ENCODE measurements at places on chromosomes 2 and 18. TPM values are rescaled to one million over a fixed set of nuclear protein-coding genes. Genes with fewer than 3 reads are reported as not detected.
A peak's percentile ranks its signal among the peaks of the same experiment; 100 is the strongest.

DNA sequence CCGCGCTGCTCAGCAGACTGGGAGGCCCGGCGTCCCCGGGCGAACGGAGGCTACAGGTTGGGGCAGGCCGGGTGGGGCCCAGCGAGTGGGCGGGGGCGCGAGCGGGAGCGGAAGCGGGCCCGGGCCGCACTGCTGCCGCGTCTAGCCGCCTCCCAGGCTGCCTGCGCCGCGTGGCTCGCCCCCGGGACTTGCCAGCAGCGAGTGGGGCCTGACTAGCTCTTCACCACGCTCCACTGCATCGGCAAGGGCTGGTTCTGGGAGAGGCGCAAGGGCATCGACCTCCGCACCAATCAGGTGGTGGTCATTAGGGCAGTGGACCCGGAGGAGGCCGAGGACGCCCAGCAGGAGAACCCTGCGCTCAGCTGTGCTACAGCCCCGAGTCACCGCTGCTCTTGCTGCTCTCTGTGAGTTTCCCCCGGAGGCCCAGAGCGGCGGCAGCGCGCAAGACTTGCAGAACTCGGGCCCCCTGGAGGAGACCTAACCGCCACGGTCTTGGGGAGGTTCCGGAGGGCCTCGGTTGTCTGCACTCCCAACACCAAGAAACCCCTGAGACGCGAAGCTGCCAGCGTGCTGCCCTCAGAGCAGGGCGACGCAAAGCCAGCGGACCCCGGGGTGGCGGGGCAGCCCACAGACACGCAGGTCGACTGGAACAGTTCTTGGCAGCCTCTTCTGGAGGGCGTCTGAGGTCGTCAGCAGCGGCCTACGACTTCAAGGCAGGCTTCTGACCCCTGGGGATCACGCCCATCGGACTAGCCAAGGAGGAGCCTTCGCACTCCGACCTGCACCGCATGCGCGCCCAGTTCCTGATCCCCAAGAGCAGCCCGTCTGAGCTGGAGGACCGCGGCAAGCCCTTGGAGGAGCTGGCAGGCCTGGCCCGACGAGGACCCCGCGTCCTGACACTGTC, 27.2 kb upstream of the PTPN2 start:
- peak; percentile 91 for ATAC-seq

DNA sequence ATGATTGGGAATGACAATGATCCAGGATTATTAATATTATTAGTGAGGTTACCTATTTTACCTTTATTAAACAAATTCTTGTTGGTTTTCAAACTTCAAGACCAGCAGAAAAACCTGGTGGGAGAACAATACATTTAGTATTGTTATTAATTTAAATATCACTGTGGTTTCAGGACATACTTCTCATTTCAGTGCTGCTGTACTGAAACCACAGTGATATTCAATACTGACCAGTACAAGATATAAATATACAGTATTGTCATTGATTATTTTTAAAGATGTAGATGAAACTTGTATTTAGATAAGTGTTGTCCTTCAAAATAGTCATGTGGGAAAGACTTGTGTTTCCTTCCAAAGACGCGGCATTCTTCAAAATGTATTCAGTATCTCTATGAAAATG, 1047.3 kb upstream of the CELF4 start:
- ATAC-seq: no peak

DNA sequence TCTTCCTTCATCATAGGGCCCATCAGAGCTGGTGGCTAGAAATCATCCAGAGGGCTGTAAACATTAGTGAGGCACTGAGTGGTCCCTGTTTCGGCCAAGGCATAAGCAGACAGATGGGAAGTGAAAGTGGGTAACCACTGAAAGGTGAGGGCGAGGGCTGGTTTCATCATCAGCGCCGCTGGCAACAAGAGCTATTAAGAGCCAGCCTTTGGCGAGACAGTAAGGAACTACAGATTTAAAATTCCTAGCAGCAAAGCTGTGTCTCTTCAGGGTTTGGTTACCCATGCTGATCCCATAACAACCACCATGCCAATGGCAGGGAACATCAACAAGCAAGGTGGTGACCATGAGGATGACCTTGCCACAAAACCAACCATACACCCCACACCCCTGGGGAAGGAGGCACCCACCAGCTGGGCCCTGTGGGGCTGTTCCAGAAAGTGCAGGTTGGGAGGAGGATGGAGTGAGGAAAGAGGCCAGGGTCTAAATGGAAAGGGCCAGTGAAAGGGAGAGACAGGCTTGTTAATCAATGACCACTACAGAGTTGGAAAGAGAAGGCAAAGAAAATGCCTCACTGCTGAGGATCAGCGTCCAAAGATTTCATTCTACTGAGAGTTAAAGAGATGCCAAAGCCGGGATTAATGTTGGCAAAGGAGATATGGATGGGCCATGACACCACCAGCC, 9.0 kb upstream of the SLC20A1 start:
- ATAC-seq: peak; percentile 89

Gene C2orf78
- total RNA-seq: 0.08 TPM

DNA sequence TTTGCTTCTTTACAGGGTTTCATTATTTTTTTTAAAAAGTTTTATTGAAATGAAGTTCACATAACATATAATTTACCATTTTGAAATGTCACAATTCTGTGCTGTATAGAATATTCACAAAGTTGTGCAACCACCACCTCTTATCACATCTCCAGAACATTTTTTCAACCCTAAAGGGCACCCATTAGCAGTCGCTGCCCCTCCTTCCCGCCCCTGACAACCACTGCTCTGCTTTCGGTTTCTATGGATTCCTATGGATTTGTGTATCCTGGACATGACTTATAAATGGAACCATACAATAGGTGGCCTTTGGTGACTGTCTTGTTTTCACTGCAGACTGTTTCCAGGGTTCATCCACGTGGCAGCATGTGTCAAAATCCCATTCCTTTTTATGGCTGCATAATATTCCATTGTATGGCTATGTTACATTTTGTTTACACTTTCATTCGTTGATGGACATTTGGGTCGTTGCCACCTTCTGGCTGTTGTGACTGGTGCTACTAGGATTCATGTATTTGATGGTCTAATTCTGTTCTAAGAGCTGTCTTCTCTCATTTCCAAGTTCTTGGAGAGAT, 52.6 kb downstream of the SH3BP4 start:
- ATAC-seq: no peak

DNA sequence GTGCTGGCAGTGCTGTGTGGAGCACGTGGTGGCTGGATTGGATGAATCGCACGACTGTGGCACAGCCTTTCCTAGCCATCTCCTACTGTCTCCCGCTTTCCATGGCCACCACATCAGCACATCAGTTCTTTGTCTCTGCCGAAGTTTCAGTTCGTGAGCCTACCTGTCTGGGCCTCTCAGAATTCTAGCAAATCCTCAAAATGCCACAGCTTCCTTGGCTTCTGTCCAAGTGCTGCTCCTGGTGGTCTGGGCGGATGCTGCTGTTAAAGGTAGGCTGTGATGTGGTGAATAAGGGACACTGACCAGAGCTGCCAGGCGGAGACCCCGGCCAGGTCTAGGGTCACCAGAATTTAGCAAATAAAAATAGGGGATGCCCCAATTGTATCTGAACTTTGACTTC, 237.4 kb downstream of the LPIN1 start:
- no peak for ATAC-seq

Gene SATB2
- not detected for total RNA-seq

Measured in activated T-helper 17 cell treated with anti-CD3 and anti-CD28 coated beads, Interleukin-2, amount 50 U/mL, for 72 hours (primary cell).